Hepatocyte (in vitro differentiated cells): ENCODE measurements at places on chromosomes 5 and 9.

GRCh38 chr5:12672141-12672540 is 767.9 kb upstream of the CTNND2 start:
- DNase-seq = no peak

DNA sequence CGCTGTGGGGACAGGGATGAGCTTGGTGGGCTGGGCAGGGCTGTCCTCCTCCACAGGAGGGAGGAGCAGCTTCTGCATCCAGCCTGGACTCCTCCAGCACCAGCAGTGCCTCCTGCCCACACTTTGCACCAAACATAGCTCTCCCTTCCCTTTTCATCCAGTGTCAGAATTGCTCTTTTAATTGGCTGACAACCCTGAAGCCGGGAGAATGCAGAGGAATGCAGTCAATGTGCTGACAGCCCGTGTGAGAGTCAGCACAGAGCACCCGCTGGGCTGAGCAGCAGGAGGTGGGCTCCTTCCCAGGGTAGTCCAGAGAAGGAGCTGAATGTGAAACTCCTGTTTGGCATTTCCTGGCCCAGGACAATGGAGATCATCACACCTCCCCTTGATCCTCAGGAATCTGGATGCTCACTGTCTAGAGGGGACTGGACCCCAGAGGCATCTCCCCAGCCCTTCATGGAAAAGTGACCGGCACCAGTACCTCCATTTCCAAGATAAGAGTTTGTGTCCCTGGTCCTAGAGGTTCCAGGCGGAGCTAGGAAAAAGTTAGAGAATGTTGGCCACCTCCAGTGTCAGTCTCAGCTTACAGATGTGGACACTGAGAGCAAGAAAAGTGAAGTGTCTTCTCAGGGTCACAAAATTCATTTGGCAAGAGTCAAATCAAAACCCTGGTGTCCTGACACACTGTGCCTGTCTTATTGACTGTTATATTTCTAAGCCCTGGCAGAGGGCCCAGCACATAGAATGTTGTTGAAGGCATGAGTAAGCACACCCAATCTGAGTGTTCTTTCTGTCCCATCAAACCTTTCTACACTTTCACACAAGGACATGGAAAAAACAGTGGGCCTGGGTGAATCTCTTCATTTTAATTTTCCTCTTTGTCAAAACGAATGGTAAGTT is 202.1 kb downstream of the SNX18 start:
- DNase-seq = no peak

- no peak for DNase-seq
These were observed 16.1 kb downstream of the GSN start for GRCh38 chr9:121283856-121284732.

- no peak for DNase-seq
These were observed 4.7 kb downstream of the QRFP start for GRCh38 chr9:130891688-130892476.

GRCh38 chr9:96242811-96243210 is 59.2 kb downstream of the HSD17B3 start:
- DNase-seq = no peak

DNA sequence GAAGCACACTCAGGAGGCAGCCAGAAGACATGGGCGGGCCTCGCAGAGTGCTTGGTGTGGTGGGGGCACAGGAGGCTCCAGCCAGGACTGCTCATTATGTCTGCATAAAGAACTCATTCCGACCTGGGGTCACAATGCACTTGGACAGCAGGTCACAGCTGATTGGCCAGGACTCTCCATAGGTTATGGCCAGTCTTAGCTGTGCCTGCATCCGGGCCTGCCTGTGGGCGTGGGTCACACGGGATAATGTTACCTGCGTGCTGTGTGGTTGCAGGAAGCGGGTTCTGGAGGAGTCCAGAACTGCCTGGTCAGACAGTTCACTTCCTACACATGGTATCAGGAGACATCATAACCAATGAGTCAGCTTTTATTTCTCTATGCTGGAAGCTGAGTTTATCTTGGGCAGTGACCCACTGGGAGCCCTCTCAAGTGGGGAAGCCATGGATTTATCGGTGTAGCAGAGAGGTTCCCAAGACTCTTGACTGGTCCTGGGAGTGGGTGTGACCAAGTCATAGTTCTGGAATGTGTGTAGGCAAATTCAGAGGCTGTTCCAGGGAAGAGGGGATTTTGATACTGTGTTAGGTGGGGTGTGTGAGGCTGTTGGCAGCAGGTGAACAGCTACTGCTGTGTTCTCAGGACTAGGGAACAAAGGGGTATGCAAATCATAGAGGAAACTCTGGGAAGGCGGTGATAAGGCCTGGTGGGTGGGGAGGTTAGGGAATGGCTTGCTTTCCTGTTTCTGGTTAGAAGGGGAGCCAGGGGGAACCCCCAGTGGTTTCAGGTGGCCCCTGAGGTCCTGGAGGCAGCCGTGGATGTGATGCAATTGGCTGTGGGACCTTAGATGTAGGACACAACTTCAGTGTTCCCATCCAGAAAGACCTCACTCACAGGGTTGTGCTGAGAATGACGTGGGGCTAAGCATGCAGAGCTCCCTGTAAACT is 51.3 kb downstream of the ARHGEF37 start:
- DNase-seq = peak; percentile 45

- DNase-seq = no peak
These were observed 153.2 kb upstream of the FGF10 start for GRCh38 chr5:44542470-44542869.

- DNase-seq = no peak
These were observed 35.5 kb upstream of the CDKN2B start for GRCh38 chr9:22044583-22044982.

GRCh38 chr9:136289651-136290507 is 14.0 kb downstream of the CCDC187 start:
- no peak for DNase-seq

DNA sequence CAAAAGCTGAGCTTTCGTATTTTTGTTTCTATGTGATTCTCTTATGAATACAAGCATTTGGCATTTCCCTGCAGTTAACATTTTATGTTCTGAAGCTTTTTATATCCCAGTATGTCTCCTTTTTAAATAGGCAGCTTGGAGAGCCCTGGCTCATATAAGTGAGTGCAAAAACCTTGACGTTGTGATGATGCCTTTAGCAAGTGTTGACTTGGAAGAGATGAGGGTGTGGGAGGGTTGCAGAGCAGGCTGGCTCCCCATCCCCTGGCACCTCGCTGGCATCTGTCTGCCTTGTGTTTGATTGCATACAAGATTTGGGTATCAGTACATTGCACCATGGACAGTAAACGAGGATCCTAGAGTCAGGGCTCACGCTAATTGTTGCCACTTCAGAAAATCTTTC is 42.1 kb upstream of the DIRAS2 start:
- DNase-seq = no peak

- DNase-seq = peak; percentile 53
These were observed 31.7 kb upstream of the CDH6 start for GRCh38 chr5:31161781-31162181.

DNA sequence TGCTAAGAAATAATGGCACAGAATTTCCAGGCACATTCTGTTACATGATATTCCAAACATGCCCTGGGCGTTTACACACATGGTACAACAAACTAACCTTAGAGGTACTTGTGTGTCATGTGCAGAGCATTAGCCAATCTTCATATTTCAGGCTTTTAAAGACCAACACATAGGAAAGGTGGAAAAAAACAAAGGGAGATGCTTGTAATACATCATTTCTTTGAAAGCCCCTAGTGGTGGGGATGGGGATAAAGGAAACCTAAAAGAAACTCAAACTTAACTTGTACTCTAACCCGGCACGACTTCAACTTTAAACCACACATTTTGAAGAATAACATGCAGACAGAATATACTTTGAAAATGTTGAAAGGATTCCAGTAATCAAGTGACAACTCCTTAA is 133.6 kb downstream of the PTPRD start:
- DNase-seq = peak; percentile 4

GRCh38 chr5:167415779-167416746 is 875.4 kb upstream of the WWC1 start:
- DNase-seq = no peak

- DNase-seq = no peak
These were observed 78.1 kb upstream of the SPATA31C2 start for GRCh38 chr9:88216126-88216995.

GRCh38 chr5:91269198-91269597 is 113.9 kb downstream of the ARRDC3 start:
- DNase-seq = no peak

GRCh38 chr5:127440831-127441230 is 76.6 kb upstream of the PRRC1 start:
- DNase-seq = no peak

GRCh38 chr5:72305194-72306142 is 14.6 kb downstream of the MRPS27 start:
- DNase-seq = no peak

GRCh38 chr9:12737871-12738270 is 36.9 kb upstream of the LURAP1L start:
- DNase-seq = no peak

GRCh38 chr9:93460689-93461413 is 7.5 kb upstream of the FAM120AOS start:
- no peak for DNase-seq

DNA sequence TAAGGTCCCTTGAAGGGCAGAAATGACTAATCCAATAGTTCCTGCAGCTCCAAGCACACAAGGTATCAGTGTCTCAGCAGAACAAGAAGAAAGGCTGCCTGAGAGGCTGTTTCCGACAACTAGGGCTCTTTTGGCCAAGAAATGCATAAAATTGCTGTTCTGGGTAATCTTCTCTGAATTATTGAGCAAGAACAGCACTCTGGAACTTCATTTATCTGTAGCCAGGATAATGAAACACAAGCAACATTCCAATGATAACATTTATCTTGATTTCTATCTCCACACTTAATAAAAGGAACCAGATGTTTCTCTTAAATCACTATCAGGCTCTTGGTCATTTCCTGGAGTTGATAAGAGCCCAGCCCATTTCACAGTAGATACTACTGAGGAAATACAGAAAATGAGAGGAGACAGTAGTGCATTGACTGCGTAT is 17.0 kb upstream of the AUH start:
- DNase-seq = peak; percentile 22

DNA sequence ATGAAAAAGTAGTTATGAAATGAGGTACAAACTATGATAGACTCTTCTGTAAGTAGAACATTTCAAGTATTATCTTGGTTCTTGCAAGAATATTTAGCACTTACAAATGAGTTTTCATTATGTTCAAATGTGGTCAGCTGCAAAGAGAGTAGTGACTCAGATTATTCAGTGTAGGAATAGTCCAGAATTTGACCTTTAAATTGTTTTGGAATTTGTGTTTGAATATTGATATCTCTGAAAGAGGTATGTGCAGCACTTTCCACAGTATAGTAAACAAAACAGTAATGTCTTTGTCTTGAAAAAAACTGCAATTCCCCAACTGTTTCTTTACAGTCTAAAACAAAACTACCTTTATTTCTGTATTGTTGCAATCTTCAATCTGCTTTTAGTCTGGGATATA is 56.1 kb downstream of the WDR70 start:
- no peak for DNase-seq

DNA sequence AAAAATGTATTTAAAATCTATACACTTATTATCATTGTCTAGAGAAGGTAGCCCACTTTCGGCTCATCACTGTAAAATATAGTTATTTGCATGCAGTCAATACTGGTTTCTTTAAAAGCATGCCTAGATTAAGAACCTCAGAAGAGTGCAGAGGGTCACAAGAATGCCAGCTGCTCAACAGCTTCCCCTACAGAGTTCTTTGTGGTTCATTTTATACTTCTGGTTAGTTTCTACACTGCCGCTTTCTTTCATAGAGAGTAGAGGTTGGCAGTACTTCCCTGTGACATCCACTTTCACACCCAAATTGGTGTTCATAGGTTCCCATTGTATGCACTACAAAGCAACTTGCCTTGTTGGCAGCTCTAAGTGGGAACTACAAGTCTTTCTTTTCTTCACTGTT is 137.3 kb downstream of the KIAA0825 start:
- no peak for DNase-seq

DNA sequence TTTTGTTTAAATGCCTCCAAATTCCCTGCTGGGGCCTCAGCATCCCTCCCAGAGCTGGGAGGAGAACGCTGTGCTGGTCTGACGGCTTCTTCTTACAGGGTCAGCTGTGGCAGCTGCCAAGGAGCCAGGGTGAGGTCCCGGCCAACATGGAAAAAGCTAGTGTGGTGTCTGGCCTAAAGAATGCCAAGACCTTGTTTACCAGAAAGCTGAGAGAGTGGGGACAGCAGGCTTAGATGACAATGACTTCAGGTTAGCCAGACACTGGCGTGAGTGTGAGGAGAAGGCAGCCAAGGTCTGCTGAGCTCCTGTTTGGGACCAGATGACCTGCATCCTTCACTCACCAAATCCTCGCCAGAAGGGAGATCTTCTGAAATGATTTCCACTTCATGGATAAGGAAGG is 112.5 kb downstream of the CRB2 start:
- DNase-seq = no peak

- DNase-seq = no peak
These were observed 40.2 kb downstream of the RASA1 start for GRCh38 chr5:87307796-87308423.

DNA sequence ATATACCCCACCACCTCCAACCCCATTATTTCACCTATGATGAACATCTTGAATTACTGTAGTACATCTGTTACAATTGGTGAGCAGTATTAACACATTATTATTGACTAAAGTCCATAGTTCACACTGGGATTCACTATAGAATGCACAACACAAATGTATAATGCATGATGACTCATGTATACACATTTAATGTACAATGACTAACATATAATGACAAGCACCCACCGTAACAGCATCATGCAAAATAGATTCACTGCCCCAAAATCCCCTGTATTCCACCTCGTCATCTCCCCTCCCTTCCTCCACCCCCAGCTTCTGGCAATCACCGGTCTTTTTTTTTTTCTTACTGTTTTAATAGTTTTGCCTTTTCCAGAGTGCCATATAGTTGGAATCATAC is 47.1 kb upstream of the NEK6 start:
- DNase-seq = no peak

DNA sequence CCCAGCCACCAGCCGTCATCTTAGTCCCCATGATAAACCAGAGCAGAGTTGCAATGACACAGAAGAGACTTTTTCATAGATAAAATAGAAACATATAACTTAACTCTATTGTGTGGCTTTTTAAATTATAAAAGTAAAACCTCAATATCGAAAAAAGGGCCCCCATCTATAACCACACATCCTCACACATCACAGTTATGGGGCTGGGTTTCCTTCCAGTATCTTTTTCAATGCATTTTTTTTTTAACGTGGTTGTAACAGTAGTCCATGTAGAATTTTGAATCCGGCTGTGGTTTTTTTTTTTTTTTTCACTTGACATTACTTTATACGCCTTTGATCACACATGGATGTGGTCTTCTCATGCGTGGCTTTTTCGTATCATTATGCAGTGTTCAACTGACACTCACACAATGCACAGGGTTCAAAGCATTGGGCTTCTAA is 77.4 kb downstream of the CFAP77 start:
- no peak for DNase-seq

GRCh38 chr9:89634995-89635742 is 30.4 kb downstream of the GADD45G start:
- no peak for DNase-seq

GRCh38 chr5:111950660-111951059 is 193.7 kb upstream of the NREP start:
- no peak for DNase-seq

GRCh38 chr5:180519098-180519497 is 24.9 kb downstream of the CNOT6 start:
- no peak for DNase-seq
